ENCODE measurements at places on chromosomes 16 and 17.

GRCh38 chr17:27895123-27895895, 2.1 kb upstream of the LYRM9 start:
- DNase-seq = no peak

GRCh38 chr16:31532896-31533295, 5.2 kb downstream of the AHSP start:
- DNase-seq = no peak

GRCh38 chr17:75542229-75542628, 16.7 kb downstream of the LLGL2 start:
- no peak for DNase-seq

GRCh38 chr16:85206472-85207356, 94.4 kb upstream of the CIBAR2 start:
- DNase-seq = no peak

DNA sequence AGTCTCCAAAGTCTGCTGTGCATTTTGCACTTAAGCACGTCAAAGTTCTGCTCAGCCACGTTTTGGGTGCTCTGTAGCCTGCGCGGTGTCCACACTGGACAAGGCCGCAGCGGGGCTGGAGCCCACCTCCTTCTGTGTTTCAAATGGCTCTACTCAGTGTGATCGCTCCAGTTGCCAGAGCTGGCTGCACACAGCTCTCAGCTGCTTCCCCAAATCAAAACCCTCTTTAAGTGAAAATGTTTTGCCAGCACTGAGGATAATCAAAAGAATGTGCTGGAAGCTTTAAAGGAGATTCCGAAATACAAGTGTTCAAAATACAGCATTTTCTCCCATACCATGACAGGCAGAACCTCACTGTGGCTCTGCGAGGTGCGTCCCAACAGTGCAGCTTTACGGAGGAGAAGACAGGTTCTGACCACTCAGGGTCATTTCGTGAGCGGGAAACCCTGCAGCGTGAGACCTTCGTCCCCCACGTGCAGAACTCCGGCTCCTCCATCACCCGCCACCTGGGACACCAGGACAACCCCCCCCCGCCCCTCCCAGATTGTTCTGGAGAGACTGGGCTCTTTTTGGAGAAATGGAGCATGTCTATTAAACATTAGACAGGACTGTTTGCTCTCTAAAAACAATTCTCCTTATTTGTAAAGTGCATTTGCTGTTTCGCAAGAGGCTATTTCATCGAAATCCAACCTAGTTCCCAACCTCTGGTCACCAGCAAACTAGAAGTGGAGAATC, 16.6 kb downstream of the TBC1D16 start:
- DNase-seq = no peak

GRCh38 chr16:72753881-72754280, 294.0 kb downstream of the ZFHX3 start:
- DNase-seq = no peak

- DNase-seq = no peak
Observed at GRCh38 chr17:38914741-38915638, 10.4 kb upstream of the LASP1NB start.

- no peak for DNase-seq
Observed at GRCh38 chr16:78242239-78242630, 142.8 kb downstream of the WWOX start.

DNA sequence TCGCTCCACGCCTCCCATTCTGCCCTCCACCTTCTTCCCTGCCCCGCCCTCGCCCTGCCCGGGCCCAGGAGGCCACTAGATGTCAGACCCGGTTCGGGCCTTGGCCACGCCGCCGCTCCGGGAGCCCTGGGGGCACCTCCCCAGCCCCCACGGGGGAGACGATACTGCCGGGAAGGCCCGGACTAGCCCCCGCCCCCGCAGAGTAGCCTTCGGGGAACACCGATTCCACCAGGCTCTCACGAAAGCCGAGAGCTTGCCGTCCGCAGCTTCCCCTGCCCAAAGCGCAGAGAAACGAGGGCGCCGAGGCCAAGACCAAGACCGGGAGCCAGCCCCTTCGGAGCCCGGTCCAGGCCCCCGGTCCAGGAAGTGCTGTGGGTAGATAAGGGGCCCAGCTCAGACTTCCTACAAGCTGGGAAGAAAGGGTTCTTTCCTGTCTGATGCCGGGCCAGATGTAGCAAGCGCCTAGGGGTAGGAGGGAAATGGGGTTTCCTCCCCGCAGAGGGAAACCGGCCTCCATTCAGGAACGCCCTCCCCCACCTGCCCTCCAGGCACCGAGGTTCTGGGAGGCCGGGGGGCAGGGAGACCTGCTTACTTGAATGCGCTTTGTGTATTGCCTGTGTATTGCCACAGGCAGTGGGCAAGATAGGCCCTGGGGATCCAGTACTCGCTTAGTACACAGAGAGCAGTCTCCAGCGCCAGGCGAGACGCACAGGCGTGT, 806 bp upstream of the CYB561 start:
- peak; percentile 40 for DNase-seq

DNA sequence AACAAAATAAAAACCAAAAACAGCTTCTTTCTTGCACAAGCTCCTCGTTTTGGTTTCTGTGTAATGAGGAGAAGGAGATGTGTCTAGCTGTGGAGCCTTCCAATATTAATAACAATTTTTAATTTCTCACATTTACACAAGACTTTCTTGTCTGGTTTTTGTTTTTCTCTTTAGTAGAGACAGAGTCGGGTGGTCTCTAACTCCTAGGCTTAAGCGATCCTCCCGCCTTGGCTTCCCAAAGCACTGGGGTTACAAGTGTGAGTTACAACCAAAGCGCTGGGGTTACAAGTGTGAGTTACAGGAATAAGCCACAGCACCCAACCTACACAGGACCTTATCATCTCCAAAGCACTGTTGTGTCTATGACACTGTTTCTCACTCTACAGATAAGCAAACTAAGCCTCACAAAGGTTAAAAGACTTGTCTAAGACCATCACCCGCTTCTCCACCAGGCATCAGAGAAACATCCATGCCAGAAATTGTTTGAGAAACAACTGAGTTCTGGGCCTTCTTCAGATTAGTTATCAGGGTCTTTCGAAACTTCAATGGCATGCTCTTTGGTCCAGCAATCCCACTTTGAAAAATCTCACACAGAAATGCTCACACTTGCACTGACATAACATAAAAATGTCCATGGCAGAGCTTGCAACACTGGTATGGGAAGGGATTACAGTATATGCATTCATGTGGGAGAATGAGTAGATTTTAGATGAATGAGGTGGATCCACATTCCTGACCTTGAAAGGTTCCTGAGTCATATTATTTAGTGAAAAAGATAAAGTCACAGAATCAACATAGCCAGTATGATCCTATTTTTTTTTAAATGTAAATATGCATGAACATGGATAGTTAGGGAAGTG, 3.9 kb downstream of the ABAT start:
- no peak for DNase-seq

DNA sequence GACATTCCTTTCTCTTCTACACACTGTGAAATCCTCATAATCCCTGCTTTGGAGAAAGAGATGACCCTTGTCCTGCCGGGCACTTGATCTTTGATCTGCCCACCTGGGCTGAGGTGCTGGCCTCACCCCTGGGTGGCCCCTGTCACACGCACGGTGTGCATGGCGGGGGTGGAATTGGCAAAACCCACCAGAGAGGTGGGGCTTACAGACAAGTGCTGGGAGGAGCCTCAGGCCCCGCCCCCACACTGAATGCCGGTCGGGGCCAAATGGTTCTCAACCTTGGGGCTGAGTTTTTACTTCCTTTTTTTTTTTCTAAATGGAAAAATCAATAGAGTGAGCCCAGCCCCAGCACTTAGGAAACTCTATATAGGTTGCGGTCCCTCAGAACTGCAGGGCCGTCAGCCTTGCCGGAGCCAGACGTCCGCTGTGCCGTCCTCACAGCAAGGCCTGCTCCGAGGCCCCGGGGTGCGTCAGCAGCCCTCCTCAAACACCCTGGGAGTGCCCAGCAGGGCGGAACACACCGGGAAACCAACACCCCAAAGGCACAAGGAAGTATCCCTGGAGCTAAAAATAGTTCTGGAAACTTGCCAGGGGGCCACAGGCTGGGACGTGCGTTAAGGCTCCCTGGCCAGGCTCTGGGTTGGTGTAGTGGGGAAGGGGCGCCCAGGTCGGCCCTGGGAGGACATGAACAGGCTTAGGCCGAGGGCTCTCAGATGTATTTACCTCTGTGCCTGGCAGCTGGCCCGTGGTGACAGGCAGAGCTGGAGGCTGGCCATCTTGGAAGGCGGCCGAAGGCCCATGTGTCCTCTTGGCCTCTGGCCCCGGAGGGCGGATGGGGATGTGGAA, 11.0 kb downstream of the GPRC5C start:
- no peak for DNase-seq

DNA sequence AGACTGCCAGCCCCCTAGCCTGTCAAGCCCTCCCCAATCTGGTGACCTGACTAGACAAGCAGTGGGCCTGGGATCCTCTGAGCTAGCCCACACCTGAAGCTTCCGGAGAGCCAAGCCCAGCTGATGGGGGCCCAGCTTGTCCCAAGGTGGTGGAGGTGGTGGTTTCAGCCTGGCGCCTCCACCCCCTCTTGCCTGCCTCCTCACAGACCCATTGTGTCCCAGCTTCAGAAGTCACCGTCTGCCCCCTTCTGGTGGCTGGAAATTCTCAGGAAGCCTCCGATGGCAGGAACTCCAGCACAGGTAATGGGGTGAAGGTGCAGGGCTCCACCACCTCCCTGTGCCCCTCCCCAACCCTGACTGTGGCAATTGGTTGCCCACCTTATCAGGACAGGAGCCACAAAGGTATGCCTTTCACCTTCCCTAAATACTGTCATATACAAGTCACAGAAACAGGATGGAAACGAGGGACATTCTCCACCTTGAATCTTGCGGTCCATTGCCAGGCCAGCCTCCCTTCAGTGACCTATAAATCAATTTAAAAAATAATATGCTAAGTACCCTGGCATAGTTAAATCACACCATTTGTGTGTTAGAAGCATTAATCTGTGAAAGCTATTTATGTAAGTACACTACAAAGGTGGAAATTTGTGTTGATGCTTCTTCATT, 66.0 kb upstream of the ZNF423 start:
- no peak for DNase-seq

GRCh38 chr16:31703526-31704128, 170.0 kb upstream of the ZNF267 start:
- no peak for DNase-seq

DNA sequence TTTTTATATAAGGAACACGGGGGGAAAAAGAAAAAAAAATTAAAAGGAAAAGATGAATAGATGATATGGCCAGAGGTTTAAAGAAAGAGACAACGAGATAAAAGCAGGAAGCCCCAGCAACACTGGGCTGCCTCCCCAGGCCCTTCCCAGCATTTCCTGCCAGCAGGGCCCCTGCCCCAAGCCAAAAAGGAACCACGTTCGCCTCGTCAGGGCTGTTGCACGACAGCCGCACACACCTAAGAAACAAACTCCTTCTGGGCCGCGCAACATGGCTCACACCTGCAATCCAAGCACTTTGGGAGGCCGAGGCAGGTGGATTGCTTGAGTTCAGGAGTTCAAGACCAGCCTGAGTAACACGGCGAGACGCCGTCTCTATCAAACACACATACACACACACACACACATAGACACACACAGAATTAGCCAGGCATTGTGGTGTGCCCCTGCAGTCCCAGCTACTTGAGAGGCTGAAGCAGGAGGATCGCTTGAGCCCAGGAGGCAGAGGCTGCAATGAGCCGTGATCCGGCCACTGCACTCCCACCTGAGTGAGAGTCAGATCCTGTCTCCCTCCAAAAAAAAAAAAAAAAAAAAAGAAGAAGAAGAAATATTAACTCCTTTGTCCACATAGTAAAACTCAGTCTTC, 83.0 kb downstream of the ANKRD11 start:
- DNase-seq = no peak

DNA sequence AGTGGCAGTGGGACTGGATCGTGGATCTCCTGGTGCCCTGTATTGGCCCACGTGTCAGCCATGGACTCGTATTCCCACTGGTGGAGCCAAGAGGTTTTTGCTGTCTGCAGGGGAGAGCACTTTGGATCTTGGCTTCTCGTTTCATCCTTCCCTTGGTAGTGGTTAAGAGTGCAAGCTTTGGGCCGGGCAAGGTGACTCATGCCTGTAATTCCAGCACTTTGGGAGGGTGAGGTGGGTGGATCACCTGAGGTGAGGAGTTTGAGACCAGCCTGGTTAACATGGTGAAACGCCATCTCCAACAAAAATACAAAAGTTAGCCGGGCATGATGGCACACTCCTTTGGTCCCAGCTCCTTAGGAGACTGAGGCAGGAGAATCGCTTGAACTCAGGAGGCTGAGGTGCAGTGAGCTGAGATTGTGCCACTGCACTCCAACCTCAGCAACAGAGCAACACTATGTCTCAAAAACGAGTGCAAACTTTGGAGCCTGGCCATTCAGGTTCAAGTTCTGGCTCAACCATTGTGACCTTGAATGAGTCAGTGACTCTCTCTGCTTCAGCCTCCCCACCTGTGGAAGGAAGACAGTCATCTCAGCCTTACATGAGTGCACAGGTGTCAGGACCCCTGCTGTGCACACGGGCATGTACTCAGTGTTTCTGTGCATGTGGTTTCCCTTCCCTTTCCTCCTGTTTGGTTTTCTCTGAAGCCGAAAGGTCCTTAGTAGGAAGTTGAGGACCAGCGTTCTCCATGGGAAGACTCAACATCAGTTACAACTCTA, 57.4 kb downstream of the PLCG2 start:
- no peak for DNase-seq

GRCh38 chr16:4830408-4830807, 16.7 kb downstream of the GLYR1 start:
- no peak for DNase-seq

DNA sequence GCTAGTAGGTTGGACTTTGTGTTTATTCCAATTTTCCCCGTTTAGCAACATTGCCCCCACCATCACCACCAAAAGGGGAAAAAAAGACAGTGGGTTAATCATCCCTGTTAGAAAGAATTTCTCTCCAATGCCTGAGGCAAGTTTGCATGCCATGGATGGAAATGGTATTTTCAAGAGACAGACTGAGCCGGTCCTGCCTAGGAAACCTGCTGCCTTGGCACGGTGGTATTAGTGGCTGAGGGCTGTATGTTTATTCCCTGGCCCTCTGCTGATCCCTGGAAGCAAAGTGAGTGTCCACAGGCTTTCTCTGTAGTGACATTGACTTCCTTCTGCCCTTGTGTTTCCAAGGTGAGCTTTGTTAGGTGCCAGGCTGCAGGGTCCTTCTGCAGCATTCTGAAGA, 427.0 kb upstream of the RBFOX1 start:
- no peak for DNase-seq

- no peak for DNase-seq
Observed at GRCh38 chr16:50925758-50926357, 184.0 kb downstream of the CYLD start.

GRCh38 chr16:82522026-82522425, 104.7 kb upstream of the CDH13 start:
- no peak for DNase-seq

DNA sequence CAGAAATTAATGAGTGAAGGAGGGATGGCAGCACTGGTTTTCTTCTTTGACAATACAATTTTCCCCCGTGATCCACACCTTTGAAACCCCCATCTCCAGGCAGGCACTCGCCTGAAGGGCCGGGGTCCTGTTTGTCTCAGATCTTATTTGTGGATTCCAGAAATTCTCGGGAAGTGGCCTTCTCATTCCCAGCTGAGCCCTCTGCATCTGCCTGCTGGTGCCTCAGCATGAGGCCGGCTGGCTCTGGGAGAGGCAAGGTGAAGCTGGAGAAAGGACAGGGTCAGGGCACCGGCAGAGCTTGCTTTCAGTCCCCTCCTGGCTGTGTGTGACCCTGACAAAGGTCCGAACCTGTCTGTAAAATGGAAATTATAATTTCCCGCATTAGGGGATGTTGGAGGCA, 35.8 kb upstream of the C1QL1 start:
- DNase-seq = no peak

GRCh38 chr17:13702266-13702665, 100.5 kb upstream of the HS3ST3A1 start:
- no peak for DNase-seq

GRCh38 chr16:28250999-28251398, 39.2 kb upstream of the XPO6 start:
- DNase-seq = no peak

- no peak for DNase-seq
Observed at GRCh38 chr17:31680126-31680525, 178.9 kb downstream of the COPRS start.
